ENCODE measurements at places on chromosomes 1 and 21.

DNA sequence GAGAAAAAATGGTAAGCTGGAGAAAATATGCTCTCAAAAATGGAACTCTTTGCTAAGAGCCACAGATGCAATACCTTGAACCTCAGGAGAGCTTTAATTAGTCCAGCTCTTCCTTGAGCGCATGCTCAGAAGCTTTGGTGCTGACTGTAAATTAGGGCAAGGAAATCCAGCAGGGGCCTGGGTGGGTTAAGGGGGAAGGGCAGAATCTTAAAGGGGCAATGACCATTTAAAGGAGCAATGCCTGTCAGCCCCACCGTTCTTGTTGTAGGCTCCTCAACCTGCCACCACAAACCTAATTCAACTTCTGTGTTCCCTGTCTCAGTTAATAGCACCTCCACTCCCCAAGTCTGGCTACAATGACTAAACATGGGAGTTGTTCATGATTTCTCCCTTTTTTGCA lies 6.8 kb upstream of the SLC22A15 start:
- peak; percentile 35 for DNase-seq

GRCh38 chr1:22442212-22442894 lies 9.3 kb upstream of the ZBTB40 start:
- no peak for DNase-seq

DNA sequence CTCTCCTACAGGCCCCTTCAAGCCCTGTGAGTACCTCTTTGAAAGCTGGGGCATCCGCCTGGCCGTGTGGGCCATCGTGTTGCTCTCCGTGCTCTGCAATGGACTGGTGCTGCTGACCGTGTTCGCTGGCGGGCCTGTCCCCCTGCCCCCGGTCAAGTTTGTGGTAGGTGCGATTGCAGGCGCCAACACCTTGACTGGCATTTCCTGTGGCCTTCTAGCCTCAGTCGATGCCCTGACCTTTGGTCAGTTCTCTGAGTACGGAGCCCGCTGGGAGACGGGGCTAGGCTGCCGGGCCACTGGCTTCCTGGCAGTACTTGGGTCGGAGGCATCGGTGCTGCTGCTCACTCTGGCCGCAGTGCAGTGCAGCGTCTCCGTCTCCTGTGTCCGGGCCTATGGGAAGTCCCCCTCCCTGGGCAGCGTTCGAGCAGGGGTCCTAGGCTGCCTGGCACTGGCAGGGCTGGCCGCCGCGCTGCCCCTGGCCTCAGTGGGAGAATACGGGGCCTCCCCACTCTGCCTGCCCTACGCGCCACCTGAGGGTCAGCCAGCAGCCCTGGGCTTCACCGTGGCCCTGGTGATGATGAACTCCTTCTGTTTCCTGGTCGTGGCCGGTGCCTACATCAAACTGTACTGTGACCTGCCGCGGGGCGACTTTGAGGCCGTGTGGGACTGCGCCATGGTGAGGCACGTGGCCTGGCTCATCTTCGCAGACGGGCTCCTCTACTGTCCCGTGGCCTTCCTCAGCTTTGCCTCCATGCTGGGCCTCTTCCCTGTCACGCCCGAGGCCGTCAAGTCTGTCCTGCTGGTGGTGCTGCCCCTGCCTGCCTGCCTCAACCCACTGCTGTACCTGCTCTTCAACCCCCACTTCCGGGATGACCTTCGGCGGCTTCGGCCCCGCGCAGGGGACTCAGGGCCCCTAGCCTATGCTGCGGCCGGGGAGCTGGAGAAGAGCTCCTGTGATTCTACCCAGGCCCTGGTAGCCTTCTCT lies 23.5 kb downstream of the UBE2T start:
- no peak for DNase-seq

DNA sequence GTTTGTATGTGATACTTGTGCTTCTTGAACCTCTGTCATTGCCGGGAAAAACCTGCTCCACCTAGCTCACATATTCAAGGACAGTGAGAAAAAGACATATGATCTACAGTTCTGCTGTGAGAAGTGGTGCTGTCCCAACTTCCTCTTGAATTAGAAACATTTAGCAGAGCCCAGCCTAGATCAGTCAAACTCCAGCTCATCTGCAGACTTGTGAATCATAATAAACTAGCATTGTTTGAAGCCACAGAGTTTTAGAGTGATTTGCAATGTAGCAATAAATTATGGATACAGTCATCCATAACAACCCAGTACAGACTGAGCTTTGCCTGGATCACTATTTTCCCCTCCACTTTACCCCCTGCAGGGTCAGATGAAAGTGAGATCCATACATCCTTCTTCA lies 497.8 kb downstream of the PLA2G4A start:
- peak; percentile 37 for DNase-seq

DNA sequence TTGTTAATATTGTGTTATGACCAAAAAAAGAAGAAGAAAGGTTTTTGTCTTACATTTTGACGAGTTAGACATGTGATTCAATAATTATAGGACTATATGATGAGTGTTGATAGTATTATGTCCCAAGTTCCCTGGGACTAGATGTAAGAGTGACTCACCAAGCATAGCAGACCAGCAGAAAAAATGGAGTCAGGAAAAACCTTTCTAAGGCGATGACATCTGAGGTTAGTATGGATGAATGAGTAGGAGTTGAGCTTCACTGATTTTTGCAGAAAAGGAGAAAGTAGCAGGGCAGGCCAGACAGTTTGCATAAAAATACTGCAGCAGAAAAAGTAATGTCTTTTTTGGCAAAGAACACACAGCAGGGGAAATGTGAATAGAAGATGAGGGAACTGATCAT lies 1041.3 kb upstream of the ADGRL4 start:
- peak; percentile 45 for DNase-seq

GRCh38 chr1:12048372-12048771 lies 14.7 kb upstream of the TNFRSF8 start:
- DNase-seq = no peak

DNA sequence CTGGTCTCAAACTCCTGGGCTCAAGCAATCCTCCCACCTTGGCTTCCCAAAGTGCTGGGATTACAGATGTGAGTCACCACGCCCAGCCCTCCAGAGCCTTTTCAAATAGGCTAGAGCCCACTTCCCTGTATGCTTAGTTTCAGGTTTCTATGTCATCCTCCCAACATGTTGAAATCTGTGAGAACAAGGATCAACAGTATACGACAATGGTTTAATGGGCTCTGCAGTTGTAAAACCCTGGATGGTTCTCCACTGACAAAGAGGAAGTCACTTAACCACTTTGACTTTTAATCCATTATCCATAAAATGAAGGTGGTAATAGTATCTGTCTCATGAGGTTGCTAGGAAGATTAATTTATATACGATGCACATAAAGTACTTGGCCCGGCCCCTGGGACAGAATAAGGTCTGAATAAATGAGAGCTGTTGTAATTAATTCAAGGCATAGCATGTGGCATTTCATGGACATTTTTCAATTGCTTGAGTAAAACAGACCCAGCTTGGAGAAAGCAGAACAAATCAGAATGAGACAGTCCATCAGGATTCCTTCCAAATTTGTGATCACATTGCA lies 113.9 kb upstream of the ZNF648 start:
- no peak for DNase-seq

DNA sequence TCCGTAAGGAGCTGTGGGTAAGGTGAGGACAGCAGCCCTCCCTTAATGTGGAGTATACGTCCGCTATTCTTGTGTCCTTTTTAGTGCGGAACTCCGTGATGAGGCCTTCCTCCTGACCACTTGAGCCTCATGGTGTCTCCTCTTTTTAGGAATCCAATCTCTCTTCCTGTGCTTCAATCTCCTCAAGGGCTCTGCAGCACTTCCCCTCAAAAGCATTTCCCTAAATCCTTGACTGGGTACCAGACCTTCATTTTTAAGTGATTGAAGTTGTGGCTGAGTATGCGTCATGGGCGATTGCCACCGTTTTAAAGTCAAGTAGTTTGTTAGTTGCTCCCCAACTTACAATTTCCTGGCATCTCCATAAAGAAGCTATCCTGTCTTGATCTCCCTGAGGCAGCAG lies 62.8 kb downstream of the SAMSN1 start:
- DNase-seq = no peak

DNA sequence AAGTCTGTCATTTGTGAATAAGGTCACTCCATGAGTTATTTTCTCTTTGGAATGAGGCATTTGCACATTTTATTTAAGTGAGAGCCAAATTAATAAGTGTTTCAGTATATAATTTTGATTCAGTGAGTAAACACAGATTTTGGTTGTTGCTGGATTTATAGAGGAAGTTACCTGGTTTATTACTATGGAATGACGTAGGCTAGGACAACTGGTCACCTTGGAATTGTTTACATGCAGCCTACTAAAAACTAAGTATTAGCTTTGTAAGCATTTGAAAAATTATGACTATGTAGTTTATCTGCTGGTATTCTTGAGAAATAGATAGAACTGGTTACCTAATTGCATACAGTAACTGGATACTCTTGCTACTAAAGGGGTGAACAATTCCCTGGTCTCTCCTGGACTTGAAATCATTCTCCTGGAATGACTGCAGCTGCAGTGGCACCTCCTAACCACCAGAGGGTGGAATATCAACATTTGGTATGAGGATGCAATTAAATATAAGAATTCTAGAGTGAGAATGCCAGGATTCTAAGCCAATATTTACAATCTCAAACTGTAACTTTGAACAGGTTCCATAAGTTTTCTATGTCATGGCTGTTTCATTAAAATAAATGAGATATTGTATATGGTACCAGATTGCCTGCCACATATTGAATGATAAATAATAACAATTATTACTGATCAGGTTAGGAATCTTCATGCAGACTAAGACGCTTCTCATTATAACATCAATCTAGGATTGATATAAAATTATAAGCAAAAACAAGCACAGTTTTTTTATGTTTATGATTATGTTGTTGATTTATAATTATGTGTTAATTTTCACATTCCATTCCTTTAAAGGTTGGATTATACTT lies 3.5 kb upstream of the KRTAP27-1 start:
- DNase-seq = peak; percentile 14

DNA sequence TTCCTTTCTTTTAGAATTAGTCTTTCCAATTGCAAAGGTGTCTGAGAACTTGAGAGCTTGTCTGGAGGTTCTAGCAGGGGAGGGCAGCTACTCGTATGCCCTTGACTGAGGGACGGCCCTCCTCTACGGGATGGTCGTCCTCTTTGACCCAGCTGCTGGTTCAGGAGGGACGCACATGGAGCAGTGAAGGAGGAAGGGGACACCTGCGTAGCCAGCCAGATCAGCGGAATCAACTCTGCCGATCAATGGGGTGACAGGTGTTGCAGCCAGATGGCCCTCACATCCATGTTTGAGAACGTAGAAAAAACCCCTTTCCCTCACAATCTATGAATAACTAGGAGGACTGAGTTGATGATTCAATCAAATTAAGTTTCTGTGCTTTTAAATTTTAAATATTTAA lies 15.7 kb upstream of the A3GALT2 start:
- DNase-seq = no peak

DNA sequence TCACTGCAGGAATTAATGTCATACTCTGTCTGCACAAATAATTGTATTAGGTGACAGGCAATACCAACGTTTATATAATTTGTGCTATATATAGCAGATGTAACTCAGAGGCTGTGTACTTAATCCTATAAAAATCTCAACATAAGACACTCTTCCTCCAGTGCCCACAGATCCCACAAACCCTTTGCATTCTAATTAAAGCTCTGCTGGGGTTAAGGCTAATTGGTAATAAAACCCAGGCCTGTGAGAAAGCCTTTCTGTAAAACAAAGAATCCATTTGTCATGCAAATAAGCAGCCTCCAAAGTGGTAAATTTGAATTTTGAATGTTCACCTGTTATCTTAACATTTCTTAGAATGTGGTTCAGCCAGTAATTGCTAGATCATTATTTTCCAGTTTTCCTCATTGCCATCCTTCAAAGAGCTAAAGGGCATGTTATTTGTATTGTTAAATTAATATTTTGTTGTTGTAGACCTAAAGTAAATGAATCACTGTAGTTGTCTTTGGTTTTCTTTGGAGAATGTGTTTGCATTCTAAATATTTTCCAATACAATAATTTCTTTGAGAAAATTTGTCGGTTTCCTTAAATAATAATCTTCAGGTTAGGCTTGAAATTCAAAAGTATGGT lies 46.3 kb upstream of the PRDX6 start:
- no peak for DNase-seq

GRCh38 chr1:25727635-25728286 lies 72.2 kb upstream of the SELENON start:
- DNase-seq = peak; percentile 53

GRCh38 chr1:42424201-42424600 lies 31.6 kb downstream of the ZMYND12 start:
- DNase-seq = peak; percentile 11

DNA sequence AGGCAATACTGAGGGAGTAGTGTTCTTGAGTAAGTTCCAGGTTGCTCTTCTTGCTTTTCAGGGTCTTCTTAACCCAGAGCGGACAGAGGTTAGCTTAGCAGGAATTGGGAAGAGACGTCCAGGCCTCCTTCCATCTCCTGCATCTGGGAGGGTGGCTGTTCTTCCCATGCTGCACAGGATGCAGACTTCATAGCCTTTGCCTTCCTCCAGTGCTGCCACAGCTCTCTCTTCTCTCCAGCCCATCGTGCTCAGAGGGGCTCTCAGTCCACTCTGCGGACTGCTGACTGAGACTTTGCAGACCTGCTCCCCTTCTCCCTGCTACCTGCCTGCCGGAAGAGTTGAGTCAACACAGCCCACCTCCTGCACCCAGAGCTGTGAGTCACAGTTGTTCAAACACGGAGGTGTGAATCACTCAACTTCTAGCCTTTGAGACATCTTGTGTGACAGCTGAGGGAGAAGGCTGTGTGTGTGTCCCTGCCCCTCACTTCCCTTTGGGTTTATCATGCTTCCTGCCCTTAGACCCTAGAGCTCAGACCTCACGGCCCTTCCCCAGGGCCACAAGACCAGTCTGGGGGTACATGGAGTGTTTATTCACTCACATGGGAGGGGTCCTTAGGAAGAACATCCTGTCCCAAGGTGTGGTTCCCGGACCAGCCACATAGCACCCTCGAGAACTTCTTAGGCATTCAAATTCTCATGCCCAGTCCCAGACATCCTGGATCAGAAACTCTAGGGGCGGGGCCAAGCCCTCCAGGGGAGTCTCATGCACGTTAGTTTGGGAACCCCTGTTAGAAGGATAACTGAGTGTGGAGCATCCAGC lies 158.3 kb upstream of the CACNA1E start:
- DNase-seq = no peak

DNA sequence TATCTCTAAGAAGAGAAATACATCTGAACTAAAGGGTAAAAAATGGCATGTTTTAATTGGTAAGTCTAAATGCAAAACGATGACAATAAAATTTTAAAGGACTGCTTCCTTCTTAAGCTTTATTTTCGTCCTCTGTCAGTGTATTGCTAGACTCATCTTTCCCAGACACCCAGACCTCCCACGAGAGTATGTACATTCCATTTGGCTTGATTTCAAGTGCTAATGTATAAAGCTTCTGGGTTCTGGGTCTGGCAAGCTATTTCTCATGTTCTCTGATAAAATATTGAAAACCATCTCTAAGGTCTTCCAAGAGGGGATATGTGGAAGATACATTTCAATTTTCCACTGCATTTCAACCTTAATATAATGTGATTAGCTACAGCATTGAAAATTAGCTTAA lies 24.6 kb upstream of the SLC2A1 start:
- no peak for DNase-seq

- no peak for DNase-seq
Measured at GRCh38 chr1:10655002-10655401, 141.4 kb downstream of the CASZ1 start.

DNA sequence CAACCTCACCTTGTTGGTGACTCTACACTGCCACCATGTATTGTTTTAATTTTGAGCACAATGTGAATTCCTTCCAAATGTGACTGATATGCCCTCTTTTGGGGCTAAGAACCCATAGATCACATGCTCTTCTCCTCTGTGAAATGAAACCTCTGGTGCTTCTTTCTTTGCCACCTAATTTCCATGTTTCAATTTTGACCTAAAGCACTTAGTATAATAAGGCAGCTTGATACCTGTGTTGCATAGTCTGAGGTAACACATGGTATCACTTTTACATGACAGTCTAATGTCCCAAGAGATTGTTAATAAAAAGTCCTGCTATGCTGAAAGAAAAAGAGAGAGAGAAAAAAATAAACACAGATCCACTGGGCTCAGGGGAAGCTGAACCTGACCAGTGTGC lies 24.2 kb downstream of the CLEC20A start:
- no peak for DNase-seq
